NCI-H748 treated with DMSO at 0.1 percent for 48 hours (cell line): ENCODE measurements at places on chromosomes 7 and 10.

DNA sequence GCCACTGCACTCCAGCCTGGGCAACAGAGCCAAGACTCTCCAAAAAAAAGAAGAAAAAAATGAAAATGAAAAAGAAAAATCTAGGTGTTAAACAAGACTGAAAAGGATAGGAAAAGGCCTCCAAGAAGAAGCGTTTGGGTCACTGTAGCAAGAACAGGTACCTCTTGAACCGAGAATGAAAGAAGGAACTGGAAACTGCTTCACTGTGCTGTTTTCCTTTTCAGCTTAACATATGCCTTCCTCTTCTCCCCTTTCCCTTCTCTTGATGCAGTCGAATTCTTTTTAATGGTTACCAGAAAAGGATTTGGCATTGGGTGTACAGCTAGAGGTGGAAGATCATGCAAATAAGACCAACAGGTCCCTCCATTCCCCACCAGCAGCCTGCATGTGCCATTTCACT, 28.1 kb downstream of the LRRC4 start:
- no peak for DNase-seq

- no peak for DNase-seq
Measured at GRCh38 chr10:43377424-43377883, 6.0 kb downstream of the FXYD4 start.

GRCh38 chr7:157020514-157021070, 10.1 kb upstream of the MNX1 start:
- DNase-seq = no peak

GRCh38 chr10:71743089-71743838, 23.7 kb upstream of the C10orf105 start:
- no peak for DNase-seq

DNA sequence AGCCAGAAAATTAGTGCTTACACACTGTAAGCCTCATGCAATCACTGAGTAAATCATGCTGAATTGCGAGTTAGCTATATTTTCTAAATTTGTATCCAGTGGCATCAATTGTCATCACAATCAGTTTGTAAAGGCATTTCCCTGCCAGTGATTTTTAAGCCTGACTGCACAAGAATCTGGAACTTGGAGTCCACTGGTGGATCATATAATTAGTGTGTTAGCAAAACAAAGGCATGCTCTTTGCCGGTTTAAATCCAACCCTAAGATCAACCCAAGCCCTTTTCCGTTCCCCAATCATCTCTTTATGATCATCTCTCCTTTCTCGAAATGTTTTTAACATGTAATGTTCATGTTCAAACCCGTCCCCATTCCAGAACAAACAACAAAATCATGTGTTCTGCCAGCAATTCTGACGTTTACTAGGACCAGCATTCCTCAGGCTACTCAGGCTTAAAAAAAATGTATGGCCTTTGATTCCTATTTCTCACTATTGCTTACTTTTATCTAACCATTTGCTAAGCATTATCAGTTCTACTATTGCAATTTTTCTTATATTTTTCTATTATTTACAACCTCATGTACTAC, 649.2 kb downstream of the SORCS1 start:
- DNase-seq = no peak

DNA sequence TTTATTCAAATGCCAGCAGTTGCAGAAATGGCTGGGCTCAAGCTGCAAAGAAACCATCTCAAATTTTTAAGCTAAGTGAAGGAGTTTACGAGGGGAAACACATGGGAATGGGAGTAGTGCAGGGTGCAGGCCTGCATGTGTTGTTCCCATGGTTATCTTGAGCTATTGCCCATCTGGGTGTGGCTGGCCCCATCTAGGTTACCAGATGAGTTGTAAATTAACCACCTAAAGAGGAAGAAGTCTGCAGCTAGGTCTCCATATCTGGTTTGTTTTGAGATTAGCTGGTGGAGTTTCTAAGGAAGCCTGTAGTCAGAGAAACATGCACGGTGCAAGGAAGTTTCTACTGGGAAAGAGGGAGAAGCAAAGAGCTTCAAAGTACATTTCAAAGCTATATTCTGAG, 23.3 kb upstream of the STEAP2 start:
- DNase-seq = no peak

GRCh38 chr7:47885309-47885986, 62.8 kb downstream of the PKD1L1 start:
- DNase-seq = no peak

DNA sequence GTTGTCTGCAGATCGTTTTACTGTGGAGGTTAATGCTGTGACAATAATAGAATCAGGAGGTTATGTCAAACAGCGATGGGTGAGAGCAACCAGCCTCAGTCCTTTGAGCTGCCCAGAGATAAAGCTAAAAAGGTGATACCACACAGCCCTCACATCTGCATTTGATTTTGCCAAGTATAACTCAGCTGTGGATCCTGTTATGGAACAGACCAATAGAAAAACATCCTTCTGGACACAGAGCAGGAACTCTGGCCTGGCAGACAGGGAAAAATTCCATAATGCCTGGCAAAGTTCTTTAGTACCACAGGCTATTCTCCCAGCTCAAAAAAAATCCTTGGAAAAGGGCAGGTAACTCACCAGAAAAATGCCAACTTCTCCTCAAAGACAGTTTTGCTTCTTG, 87.1 kb upstream of the PDLIM1 start:
- no peak for DNase-seq
